ENCODE measurements at places on chromosomes 5 and 9.
A peak's percentile ranks its signal among the peaks of the same experiment; 100 is the strongest.

GRCh38 chr9:133238272-133238850 lies 29.3 kb upstream of the OBP2B start:
- DNase-seq: peak; percentile 63

GRCh38 chr9:123447934-123448646 lies 92.1 kb downstream of the CRB2 start:
- no peak for DNase-seq

DNA sequence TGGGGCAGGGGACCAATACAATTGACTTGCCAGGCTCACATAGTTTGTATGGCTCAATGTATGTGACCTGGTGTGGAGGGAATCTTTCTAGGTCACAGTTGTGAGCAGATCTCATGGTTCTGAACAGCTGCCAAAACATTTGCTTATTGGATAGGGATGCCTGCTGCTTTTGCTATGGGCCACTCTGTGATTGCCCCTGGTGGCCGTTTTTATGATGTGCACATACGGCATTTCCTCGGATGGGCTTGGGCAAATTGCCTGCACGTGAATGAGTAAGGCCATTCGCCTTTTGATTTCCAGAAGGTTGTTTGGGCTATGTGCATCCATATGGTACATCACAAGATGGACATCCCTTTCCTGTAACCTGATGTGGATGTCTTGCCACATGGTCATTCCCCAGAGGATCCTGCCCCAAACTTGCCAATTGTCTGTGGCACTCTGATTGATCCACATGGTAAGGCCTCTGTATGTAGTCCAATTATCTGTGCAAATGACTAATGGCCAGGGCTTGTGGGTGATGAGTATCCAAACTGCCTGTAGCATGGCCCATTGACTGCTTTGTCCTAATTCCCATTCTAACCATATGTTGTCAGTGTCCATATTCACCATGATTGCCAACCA lies 10.7 kb upstream of the SLC22A4 start:
- DNase-seq: no peak

DNA sequence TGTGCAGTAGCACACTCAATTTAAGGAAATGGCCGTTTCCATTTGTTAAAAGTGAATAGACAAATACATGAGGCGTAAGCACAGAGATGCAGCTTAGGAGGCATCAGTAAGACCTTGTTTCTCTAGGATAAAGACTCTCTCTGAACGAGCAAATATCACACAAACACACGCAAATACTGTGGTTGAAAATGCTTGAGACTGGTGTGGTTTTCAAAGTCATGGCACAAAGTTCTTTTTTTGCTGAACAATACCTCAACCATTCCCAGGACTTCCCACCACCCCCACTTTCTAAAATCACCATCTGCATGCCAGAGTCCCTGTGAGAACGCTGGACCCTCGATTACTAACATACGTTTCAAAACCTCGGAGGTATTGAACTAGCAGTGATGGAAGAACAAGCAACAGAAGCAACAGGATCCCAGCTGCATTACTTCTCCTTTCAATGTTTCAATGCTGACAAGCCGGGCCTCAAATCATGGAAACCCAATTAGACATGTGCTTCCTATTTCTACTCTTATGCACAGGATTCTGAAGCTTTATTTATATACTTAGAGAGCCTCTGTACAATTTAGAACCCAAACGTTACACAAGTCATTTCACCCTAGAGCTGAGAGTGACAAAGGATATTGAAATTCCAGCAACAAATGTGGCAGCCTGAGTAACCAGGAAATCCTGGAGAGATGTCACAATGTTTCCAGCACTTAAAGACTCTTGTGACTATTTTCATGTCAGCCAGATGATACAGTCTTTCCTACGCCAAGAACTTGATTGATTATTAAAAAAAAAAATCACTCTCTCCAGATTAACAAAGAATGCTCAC lies 63.9 kb downstream of the CDC14B start:
- DNase-seq: no peak

DNA sequence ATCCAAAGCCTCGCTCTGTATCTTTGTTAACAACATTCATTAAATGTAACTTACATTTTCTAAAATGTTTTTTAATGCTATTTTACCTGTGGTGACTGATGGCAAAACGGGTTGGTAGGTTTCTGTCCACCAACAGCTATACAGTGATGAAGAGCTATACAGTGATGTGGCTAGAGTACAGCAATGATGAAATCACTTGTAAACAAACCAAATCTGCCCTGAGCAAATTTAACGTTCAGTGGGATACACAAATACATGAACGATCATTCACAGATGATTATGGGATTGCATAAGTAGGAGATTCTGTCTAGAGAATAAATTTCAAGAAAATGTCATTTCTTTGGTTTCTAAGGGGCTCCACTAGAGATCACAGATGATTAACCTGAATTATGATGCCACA lies 132.7 kb downstream of the MPDZ start:
- DNase-seq: no peak
